ENCODE measurements at places on chromosomes 2 and 18.

GRCh38 chr2:147490401-147491261 is 354.2 kb upstream of the ACVR2A start:
- DNase-seq, result no peak

- DNase-seq, result no peak
Measured at GRCh38 chr2:201854221-201854801, 48.0 kb downstream of the CDK15 start.

DNA sequence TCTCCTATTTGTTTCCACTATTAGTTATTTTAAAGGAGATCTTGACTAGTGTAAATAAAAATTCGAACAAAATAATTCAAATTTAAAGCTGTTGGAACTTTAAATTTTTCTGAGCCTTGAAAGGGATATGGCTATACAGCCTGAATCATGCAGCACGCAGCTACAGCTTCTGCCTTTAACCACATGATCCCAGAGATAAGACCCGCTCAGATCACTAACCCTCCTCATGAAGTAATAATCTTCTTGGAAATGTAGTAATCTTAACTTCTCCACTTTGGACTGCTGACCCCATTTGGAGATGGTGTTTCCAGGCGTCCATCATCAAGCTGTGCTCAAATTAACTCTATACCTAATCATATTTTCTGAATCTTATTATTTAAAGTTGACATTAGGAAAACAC is 336.6 kb downstream of the DSC3 start:
- DNase-seq, result no peak

- DNase-seq, result no peak
Measured at GRCh38 chr2:224659714-224660113, 56.5 kb downstream of the CCDC195 start.

DNA sequence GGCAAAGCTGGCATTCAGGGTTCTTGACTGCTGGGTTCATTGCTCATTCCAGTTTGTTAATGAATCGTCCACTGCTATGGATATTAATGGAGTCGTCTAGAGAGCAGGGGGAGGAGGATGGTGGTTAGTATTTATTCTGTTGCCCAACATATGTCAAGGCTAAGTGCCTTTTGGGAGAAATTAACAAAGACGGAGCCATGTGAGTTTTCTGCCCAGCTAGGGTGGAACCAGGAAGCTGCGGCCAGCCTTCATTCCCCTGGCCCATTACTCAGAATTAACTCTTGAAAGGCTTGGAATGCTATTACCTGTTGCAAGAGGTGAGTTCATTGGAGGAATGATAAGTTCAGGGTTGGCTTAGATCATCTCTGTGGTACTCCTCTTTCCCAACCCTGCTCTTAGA is 19.3 kb downstream of the IGFBP2 start:
- DNase-seq, result no peak

DNA sequence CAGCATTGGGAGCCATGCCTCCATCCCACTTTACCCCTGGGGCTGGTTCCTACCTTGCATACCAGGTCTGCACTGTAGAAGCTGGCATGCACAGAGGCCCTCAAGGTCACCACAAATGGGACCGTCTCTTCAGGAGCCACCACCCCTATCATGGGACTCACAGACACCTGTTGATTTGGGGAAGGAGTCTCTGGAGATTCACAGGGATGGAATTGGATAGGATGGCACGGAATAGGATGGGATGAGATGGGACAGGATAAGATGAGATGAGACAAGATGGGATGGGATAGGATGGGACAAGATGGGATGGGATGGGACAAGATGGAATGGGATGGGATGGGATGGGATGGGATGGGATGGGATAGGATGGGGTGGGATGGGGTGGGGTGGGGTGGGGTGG is 16.1 kb upstream of the CRYBA2 start:
- no peak for DNase-seq

GRCh38 chr2:200340508-200341224 is 34.2 kb downstream of the SPATS2L start:
- DNase-seq, result no peak

DNA sequence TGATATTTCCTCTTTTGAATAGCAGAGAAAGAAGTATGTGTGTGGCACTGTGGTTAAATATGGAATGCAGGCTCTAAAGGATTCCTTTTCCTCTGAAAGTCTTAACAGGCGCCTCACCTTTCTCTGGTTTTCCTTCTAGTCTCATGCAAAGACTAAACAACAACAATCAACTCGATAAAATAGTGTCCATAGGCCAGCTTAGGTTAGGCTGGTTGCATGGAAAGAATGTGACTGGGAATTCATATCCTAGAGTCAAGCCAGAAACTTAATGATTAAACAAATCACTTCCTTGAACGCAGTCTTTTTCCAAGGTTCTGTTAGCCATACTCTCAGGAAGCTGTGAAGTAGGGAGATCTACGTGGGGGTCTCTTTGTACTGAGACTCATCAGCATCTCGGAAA is 800.8 kb upstream of the ID2 start:
- no peak for DNase-seq

GRCh38 chr2:238553159-238553558 is 126.4 kb downstream of the ASB1 start:
- no peak for DNase-seq

DNA sequence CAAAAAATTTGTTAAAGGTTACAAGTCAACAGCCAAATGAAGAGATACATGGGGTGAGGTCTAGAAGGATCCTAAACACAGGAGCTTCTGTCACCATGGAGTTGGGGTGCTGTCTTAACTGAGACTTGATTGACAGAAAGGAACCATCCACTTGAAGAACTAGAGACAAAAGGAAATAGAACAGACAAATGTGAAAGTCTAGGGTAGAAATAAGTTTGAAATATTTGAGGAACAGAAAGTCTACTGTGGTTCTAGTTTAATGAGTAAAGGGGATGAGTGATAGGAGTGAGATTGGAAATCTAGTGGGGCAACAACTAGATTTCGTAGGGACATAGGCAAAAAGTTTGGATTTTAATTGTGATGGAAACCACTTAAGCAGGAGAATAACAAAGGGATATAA is 18.7 kb downstream of the RBBP8 start:
- DNase-seq, result no peak

DNA sequence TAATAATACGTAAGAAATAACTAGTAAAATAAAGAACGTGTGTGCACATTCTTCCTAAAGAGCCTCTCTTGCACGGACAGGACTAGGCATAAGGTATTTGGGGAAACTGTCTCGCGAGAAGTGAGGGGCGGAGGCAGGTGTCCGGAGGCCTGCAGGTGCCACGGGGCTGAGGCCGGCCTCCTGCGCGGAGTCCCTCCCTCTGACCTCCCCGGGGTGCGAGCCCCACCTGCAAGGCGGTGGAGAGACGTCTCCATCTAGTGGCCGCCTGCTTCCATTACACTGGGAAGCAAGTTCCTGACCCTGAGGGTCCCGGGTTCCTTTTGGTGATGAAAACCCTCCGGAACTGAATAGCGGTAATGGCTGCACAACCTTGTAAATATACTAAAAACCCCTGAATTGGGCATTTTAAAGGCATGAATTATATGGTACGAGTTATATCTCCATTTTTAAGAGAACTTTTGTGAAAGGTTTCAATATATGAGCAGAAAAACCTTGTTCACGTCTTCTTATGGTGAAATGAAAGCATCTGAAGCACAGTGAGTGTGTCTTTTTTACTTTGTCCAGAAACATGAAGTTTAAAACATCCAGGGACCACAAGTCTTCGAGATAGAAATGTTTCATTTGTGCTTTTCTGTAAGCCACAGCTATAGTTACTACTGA is 35.5 kb upstream of the CTDP1 start:
- DNase-seq, result peak; percentile 86

GRCh38 chr2:41283079-41283775 is 764.6 kb upstream of the PKDCC start:
- no peak for DNase-seq

- no peak for DNase-seq
Measured at GRCh38 chr18:63882333-63883141, 5.0 kb upstream of the SERPINB2 start.

DNA sequence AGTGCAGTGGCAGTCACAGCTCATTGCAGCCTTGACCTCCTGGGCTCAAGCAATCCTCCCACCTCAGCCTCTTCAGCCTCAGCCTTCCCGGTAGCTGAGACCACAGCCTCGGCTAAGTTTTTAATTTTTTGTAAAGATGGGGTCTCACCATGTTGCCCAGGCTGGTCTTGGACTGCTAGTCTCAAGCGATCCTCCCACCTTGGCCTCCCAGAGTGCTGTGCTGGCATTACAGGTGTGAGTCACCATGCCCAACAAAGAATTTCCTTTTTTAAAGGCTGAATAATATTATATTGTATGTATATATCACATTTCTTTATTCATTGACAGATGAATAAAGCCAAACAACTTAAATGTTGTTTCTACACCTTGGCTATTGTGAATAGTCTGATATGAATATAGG is 42.5 kb downstream of the MOB4 start:
- DNase-seq, result no peak

- no peak for DNase-seq
Measured at GRCh38 chr2:6946722-6947121, 29.5 kb downstream of the RNF144A start.

All from NCI-H1436 (cell line).